ENCODE measurements at places on chromosomes 7 and 10. TPM values are rescaled to one million over a fixed set of nuclear protein-coding genes. Genes with fewer than 3 reads are reported as not detected.

DNA sequence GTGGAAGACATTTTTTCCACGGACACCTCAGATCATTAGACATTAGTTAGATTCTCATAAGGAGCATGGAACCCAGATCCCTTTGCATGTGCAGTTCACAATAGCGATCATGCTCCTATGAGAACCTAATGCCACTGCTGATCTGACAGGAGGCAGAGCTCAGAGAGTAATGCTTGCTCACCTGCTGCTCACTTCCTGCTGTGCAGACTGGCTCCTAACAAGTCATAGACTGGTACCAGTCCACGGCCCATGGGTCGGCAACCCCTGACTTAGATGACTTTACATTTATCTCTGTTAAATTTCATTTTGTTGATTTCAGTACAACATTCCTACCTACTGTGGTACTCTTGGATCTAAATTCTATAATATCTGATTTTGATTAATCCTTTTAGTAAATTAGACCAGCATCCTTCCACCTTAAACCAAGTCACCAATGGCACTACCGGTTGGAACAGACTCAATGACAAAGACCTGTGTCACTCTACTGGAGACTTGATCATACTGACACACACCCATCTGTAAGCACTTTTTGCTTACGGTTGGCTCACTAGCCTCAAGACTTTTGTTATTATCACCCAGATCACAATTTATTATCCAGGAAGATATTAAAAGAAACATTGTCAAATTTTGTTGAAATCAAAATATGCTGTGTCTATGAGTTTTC is 8.0 kb upstream of the CCDC71L start:
- no peak overlapping the region for H3K27ac ChIP-seq
- no peak for DNase-seq
- H3K4me3 ChIP-seq, result no peak overlapping the region
- H3K4me1 ChIP-seq, result no peaks in the 10 kb centered on the region
- no peaks in the 10 kb centered on the region for H3K36me3 ChIP-seq

DNA sequence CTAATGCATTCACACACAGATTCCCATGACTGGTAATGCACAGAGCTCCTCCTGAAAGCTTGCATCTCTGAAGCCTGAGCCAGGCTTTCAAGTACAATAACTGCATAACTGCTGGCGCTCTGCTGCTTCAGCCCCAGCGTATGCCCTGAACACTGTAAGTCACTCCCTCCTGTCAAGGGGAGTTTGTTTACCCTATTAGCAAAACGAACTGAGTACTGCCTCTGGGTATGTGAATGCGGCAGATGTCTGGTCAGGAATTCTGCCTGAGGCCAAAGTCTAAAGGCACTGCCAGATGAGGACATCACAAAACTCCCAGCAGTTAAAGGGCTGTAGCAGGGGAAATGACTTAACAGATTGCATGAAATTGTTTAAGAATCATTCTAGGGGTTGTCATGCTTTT is 97.7 kb downstream of the NRCAM start:
- no peak overlapping the region for H3K27ac ChIP-seq
- no peak for DNase-seq
- no peaks in the 10 kb centered on the region for H3K36me3 ChIP-seq
- no peaks in the 10 kb centered on the region for H3K27me3 ChIP-seq

- H3K36me3 ChIP-seq, result no peaks in the 10 kb centered on the region
- H3K27me3 ChIP-seq, result peaks cover 2% of the 10 kb centered on the region
- H3K27ac ChIP-seq, result no peak overlapping the region
- no peak for DNase-seq
- no peaks in the 10 kb centered on the region for H3K4me1 ChIP-seq
- no peak overlapping the region for H3K4me3 ChIP-seq
Observed at GRCh38 chr10:119006451-119007210, 22.9 kb upstream of the NANOS1 start.

GRCh38 chr7:113996405-113996804 is 77.6 kb upstream of the PPP1R3A start:
- H3K27ac ChIP-seq, result no peak overlapping the region
- H3K4me1 ChIP-seq, result no peaks in the 10 kb centered on the region
- no peaks in the 10 kb centered on the region for H3K36me3 ChIP-seq
- DNase-seq, result no peak
- H3K4me3 ChIP-seq, result no peak overlapping the region
- H3K27me3 ChIP-seq, result no peaks in the 10 kb centered on the region

DNA sequence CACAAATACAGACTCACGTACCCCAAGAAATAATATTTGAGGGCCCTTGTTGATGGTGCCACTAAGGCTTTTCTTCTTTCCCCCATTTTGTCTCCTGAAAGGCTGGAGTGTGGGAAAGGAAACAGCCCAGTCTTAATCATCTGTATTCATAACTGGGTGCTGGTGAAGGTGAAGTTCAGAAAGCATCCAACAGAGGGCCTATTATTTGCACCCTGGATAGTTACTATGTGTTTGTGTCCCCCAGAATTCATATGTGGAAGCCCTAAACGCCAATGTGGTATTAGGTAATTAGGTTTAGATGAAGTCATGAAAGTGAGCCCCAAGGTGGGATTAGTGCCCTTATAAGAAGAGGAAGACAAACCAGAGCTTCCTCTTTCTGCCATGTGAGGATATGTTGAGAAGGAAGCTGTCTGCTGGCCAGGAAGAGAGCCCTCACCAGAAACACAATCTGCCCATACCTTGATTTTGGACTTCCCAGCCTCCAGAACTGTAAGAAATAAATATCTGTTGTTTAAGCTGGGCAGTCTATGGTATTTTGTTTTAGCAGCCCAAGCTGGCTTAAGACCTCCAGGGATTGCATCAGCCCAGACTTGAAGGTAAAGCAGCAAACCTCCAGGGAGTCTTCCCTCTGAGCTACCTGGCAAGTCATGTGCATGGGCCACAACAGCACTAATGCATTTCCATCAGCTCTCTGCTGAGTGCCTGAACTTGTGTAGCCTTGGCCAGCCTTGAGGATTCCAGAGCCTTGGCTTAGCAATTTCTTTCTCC is 90.0 kb upstream of the ADRB1 start:
- H3K4me3 ChIP-seq, result no peak overlapping the region
- H3K27ac ChIP-seq, result no peak overlapping the region
- H3K27me3 ChIP-seq, result no peaks in the 10 kb centered on the region

DNA sequence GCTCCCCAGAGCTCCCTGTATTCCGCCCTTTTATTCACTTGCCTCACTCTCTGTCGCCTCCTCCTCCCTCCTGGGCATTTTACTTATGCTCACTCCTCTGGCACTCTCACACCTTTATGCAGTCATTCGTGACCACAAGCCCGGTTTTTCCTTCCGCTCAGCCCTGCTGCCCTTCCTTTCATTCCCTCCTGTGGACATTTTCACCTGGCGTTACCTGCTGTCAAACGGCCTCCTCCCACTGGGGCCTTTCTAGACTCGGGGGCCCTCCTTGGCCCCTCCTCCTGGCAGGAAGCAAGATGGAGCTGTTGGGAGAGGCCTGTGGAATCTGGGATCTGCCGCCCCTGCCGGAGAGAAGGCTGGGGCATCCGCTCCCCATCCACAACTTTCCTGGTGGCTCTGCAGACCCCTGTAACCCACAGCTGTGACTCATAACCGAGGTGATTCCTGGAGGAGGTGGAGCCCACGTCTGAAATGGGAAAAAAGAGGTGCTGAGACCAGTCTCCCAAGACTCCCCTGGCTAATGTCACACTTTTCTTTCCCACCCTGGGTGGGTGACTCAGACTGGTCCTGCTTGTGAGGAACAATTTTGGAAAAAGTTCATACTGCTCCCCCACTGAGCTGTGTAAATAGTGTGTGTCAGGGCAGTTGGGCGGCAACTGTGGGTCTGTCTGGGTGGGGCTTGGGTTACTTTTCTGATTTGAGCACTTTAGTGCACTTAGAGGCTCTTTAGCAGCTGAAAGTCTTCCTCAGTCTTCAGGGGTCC is 1.2 kb downstream of the VCL start:
- H3K4me1 ChIP-seq, result peaks cover 20% of the 10 kb centered on the region
- H3K27me3 ChIP-seq, result no peaks in the 10 kb centered on the region
- peak overlapping the region; percentile 55 for H3K27ac ChIP-seq
- DNase-seq, result peak; percentile 45

DNA sequence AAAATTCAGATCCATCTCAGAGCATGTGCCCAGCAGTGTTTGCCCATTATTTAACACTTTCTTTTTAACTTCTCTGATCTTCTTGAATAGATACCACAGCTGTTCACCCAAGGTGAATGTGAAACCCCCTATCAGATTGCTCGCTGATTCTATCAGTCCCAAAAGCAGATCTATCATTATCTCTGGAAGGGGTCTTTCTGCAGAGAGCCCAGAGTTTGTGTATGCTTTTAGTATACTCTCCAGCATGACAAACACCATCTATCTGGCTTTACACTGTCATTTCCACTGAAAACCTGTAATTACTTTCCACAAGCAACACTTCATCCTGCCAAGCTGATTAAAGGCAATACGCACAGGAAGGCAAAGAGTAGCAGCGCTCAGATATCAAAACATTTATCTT is 168.2 kb downstream of the CACNA2D1 start:
- H3K27me3 ChIP-seq, result no peaks in the 10 kb centered on the region
- H3K4me3 ChIP-seq, result no peak overlapping the region
- no peaks in the 10 kb centered on the region for H3K36me3 ChIP-seq
- H3K27ac ChIP-seq, result no peak overlapping the region
- no peaks in the 10 kb centered on the region for H3K4me1 ChIP-seq

DNA sequence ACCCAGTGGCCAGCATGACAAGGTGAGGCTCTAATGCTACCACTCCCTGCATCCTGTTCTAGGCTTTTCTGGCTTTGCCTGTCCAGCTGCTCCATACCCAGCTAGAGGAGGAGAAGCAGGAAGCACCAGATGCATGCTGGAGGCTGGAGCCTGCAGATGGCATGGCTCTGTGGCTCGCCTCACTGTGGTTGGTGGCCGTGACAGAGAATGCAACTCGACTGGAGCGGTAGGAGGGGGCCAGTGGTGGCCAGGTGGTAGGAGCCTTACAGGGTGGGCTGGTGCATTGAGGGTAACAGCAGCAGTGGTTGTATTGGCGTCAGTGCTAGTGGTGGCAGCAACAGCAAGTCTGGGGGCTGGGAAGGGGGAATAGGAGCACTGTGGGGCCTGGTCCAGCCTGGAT is 128.6 kb downstream of the ZNF248 start:
- no peak overlapping the region for H3K27ac ChIP-seq
- H3K4me3 ChIP-seq, result no peak overlapping the region
- no peaks in the 10 kb centered on the region for H3K4me1 ChIP-seq
- no peak for DNase-seq

- H3K4me3 ChIP-seq, result no peak overlapping the region
- DNase-seq, result no peak
- H3K27ac ChIP-seq, result no peak overlapping the region
- no peaks in the 10 kb centered on the region for H3K27me3 ChIP-seq
Observed at GRCh38 chr7:131945313-131945911, 389.0 kb upstream of the PODXL start.

The LLCFC1 gene
- not detected for total RNA-seq

- no peak for DNase-seq
- peaks cover 45% of the 10 kb centered on the region for H3K27me3 ChIP-seq
- no peak overlapping the region for H3K4me3 ChIP-seq
- H3K27ac ChIP-seq, result no peak overlapping the region
- H3K4me1 ChIP-seq, result peaks cover 14% of the 10 kb centered on the region
Observed at GRCh38 chr10:26217396-26218086, 967 bp downstream of the GAD2 start.

- no peak overlapping the region for H3K27ac ChIP-seq
- no peaks in the 10 kb centered on the region for H3K27me3 ChIP-seq
- no peaks in the 10 kb centered on the region for H3K36me3 ChIP-seq
- DNase-seq, result no peak
- H3K4me3 ChIP-seq, result no peak overlapping the region
Observed at GRCh38 chr10:66723608-66724400, 202.0 kb upstream of the LRRTM3 start.

- no peaks in the 10 kb centered on the region for H3K4me1 ChIP-seq
- no peaks in the 10 kb centered on the region for H3K36me3 ChIP-seq
- no peaks in the 10 kb centered on the region for H3K27me3 ChIP-seq
Observed at GRCh38 chr7:145511004-145511403, 605.6 kb upstream of the CNTNAP2 start.

The MEOX2 gene
- not detected for total RNA-seq

DNA sequence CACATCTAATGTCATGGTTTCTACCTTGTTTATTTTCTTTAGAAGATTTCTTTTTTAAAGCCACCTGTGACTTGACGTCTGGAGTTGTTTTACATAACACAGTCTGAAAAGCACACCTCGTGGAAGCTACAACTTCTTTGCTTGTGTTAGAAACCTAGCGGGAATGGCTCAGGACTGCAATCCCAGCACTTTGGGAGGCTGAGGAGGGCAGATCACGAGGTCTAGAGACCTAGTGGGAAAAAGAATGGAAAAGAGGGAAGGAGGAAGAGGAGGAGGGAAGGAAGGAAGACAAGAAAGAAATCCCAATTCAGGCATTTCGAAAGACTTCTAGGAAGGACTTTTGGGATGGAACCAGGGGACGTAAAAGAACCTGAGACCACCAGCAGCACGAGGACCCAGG is 146.3 kb upstream of the CELF2 start:
- no peaks in the 10 kb centered on the region for H3K4me1 ChIP-seq
- no peaks in the 10 kb centered on the region for H3K27me3 ChIP-seq
- no peak overlapping the region for H3K27ac ChIP-seq
- H3K4me3 ChIP-seq, result no peak overlapping the region
- DNase-seq, result no peak
- H3K36me3 ChIP-seq, result no peaks in the 10 kb centered on the region

GRCh38 chr7:74164985-74165456 is 9.1 kb upstream of the EIF4H start:
- H3K27ac ChIP-seq, result no peak overlapping the region
- no peak for DNase-seq
- H3K4me3 ChIP-seq, result no peak overlapping the region
- H3K36me3 ChIP-seq, result no peaks in the 10 kb centered on the region
- no peaks in the 10 kb centered on the region for H3K27me3 ChIP-seq
- H3K4me1 ChIP-seq, result no peaks in the 10 kb centered on the region

The CH25H gene
- 0.20 TPM for total RNA-seq

DNA sequence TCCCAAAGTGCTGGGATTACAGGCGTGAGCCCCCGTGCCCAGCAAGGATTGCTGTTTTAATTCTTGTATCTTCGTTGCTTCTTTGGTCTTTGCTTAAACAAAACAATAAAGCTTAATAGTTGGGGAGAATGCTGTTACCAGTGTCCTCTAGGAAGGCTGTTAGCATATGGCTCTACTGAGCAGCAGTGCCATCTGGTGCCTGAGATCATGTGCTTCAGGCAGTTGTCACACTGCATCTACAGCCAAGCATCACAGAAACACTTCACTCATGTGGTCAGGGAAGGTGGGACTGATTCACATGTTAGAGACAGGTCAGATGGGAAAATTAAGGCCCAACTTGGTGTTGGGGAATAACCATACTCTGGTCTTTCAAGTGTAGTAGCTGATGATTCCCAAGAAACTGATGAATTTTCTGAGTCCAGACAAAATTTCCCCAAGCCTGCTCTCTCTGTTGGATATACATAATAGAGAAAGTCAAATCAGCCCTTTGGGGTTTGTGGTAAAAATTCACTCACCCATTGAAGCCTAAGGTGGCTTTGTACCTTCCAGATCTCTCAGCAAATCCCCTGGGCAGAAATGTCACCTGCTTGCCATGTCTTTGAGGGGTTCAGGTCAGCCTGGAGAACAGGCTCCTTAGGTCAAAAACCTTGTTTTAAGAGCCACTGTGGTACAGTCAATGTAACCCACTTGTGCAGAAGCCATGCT is 28.4 kb downstream of the UBE2D4 start:
- no peak overlapping the region for H3K4me3 ChIP-seq
- H3K36me3 ChIP-seq, result peaks cover 16% of the 10 kb centered on the region
- no peak overlapping the region for H3K27ac ChIP-seq
- H3K4me1 ChIP-seq, result no peaks in the 10 kb centered on the region

- no peaks in the 10 kb centered on the region for H3K4me1 ChIP-seq
- no peak overlapping the region for H3K4me3 ChIP-seq
- H3K36me3 ChIP-seq, result no peaks in the 10 kb centered on the region
- no peaks in the 10 kb centered on the region for H3K27me3 ChIP-seq
- DNase-seq, result no peak
Observed at GRCh38 chr7:105439174-105439893, 50.6 kb upstream of the SRPK2 start.

The TMEM213 gene
- not detected for total RNA-seq

All from natural killer cell (primary cell).